ENCODE measurements at places on chromosomes 2 and 18. TPM values are rescaled to one million over a fixed set of nuclear protein-coding genes. Genes with fewer than 3 reads are reported as not detected.

- DNase-seq: no peak
Measured at GRCh38 chr18:73717570-73717969, 430.1 kb downstream of the FBXO15 start.

DNA sequence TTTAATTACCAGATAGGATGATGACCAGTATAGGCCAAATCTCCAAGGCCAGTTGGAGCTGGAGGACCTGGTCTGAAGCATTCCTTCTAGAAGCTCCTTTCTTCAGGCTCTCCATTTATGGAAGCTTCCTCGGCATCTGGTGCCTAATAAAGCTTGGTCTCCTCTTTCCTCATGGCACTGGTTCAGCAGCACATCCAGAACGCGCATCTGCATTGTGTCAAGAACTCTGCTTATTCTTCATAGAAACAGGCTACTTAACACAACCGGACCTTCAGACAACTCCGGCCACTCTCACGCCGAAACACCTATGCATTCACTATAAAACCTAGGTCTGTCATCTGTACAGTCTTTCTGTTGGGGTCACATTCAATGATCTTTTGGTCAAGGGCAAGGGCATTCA is 99.8 kb downstream of the COL6A3 start:
- no peak for DNase-seq

GRCh38 chr2:161426922-161427663 is 11.0 kb downstream of the TBR1 start:
- peak; percentile 49 for DNase-seq

DNA sequence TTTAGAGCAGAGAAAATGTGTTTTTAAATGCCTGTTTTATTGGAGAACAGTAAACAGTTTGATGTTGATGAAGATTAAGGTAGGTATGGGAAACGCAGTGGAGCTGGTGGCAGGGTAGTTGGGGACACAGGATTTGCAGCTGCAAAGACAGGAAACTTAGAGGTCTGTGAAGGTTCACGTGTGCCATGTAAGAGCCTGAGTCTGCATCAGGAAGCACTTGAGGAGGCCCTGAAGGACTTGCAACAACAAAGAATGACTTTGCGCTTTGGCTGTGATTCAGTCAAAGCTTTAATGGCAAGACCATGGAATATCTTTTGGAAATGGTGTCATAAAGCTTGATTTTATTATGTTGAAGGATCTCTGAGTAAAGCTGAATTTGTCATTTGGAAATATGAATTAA is 347.6 kb upstream of the KCNJ3 start:
- DNase-seq: no peak

GRCh38 chr2:181677912-181678586 is 2.3 kb downstream of the NEUROD1 start:
- no peak for DNase-seq

The PJVK gene
- 3.3 TPM for total RNA-seq

The YWHAQ gene
- 251 TPM for total RNA-seq

The PRSS56 gene
- total RNA-seq: not detected
